Left kidney (tissue), 8 donors: ENCODE measurements at places on chromosomes 2 and 18.
A peak's percentile ranks its signal among the peaks of the same experiment; 100 is the strongest.

DNA sequence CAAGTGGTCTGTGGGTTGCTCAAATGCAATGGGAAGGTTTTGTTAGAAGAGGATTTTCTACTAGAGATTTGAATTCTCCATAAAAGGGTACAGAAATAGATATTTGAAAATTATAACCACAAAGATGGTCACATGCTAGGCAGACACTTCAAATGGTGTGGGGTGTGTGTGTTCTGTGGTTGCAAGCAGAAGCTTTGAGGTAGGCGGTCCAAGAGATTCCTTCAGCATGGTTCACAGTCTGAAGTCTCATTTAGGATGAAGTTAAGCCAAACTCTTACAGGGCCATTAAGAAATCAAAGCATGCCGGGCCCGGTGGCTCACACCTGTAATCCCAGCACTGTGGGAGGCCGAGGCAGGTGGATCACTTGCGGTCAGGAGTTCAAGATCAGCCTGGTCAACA lies 38.3 kb upstream of the RMDN2 start:
- no peak for DNase-seq

DNA sequence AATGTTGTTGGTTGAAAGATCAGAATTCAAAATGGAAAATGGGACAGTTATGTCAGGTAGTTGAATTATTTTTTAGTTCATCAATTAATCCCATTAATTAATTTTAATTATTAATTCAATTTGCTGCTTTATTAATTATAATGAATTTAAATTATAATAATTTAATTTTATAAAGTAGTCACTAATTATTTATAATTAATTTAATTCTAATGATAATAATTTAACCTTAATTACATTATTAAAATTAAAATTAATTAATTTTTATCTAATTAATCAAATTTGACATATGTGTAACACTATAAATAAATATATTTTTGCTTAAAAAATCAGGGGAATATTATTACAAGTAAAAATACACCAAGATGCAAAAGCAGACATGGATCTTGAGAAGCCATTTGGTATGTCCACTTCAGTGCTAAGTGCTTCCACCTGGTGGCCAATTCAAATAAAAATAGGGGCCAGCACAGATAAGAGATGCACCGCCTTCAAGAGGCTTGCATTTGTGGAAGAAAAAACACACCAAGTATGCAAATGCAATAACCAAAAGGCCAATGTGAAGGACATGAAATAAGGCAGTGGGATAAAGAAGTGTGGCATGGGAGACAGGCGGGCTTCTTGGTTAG lies 73.2 kb downstream of the MBP start:
- DNase-seq, result no peak

- no peak for DNase-seq
These were observed 97.2 kb downstream of the IRS1 start for GRCh38 chr2:226702376-226702775.

DNA sequence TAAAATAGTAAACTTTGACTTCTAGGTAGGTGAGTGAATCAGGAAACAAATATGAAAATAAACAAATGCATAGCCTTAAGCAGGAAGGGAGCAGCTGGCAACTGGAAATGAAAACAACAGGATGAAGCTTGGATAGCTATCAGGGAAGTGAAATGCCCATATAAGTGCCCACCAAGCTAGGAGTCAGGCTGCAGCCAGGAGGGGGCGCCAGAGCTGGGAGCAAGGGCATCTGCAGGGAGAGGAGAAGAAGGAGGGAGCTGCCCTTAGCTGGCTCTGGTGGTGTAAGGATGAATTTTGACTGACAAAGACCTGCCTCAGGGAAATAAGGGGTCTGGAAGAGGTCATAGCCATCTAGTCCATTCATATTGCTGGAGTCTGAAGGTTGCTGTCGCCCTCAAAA lies 298.3 kb downstream of the TDRD15 start:
- no peak for DNase-seq

DNA sequence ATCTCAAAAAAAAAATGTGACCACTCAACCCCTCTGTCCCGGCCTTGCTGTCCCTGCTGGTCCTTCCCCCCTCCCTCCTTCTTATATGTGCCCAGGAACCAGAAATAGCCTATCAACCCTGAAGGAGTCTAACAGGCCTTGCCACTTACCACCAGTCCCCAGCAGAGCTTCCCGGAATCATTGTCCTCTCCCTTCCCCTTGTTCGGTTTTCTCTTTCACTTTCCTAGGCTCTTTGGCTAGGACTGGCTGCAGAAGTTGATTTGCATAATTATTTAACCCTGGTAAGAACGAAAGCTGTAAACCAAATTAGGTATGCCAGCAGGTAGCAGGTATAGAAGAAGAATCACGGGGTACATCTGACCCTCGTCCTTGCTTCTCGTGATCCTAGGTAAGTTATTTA lies 72.6 kb upstream of the ZNF532 start:
- no peak for DNase-seq

DNA sequence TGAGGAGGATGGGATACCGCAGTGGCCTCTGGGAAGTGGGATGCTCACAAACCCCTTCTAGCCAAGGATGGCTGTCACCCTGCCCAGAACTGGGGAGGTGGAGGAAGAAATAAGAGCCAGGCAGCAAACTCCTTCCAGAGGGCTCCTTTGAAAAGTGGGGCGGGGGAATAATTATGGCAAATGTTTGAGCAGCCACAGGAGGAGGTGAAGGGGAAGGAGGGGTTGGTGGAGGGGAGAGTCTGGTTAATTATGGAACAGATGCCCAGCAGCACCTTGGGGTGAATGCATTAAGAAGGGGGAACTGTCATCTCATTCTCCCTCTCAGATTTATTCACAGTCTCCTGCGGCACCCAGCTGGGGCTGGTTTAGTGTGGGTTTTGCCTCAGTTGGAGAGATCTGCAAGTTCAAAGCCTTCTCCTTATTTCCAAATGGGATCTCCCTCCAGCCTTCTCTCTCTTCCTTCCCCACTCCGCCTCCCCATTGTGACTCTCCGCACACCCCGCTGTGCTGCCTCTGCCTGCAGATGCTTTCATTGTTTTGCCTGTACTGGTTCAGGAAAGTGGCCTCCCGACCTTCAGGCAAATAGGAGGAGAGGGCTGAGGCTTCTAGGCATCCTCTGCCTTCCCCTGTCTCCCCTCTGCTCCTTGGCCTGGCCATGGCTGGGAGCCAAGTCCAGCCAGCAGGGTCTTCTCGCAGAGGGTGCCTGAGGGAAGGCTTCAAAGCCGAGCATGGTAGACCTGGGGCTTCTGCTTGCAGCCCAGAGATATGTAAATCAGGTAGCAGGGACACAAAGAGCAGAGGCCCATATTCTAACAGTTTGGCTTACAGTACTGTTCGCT lies 457.2 kb upstream of the MEX3C start:
- no peak for DNase-seq

- peak; percentile 42 for DNase-seq
These were observed 226.7 kb downstream of the TTC32 start for GRCh38 chr2:19675003-19675629.

- no peak for DNase-seq
These were observed 95.5 kb downstream of the THNSL2 start for GRCh38 chr2:88265352-88266303.

DNA sequence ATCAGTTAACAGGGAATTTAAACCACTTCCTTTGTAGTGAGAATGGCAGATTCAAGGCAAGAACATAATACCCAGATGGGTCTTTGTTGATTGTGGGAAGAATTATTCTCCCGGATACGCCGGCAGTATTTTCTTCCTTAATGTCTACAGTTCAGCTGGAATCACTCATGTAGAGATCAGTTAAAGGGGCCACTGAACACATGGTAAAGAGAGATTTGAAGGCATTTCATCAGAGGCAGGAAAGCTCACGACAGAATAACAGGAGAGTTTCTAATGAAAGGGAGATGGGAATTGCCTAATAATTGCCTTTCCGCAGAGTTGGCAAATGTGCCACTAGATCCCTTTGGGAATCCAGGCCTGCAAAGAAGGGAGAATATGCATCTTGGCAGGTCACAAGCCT lies 327.7 kb upstream of the ZNF804A start:
- peak; percentile 24 for DNase-seq

DNA sequence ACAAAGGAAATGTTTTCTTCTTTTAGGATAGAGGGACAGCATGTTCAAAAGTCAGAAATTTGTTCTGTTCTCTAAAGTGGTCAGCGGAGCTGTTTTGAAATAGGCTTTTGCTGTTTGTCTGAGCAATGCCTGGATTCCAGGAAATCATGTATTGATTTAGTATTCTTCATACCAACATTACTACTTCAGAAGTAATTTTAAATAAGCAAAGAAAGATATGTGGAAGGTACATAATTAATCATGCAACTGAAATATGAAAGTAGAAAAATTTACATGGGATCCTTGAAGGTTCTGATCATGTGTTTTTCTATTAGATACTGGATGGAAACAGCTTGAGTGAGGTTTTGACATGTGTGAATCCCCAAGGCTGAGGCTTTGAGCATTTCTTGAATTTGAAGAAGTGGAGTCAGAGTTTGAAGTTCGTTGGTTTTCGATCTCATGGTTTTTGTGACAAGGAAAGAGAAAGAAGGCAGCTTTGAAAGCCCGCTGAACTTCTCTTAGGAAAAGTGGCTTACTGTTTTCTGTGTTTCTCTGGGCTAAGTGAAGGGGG lies 220.0 kb downstream of the LDLRAD4 start:
- DNase-seq, result no peak

DNA sequence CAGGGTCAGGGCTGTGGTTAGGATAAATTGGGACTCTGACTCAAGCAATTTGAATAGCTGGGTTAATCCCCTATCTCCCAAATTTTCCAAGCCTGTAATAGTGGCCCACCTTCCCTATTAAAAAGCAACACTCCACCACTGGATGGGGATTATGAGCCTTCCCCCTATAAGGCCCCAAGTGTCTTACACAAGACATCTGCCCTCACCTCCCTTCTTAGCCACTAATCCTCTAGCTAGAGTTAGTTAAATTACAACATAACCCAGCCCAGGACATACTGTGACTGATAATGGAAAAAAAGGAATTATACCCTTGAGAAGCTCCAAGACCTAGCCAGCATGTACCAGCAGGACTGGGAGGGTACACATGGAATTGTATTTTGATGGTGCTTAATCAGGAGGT lies 190.4 kb downstream of the NRP2 start:
- no peak for DNase-seq

DNA sequence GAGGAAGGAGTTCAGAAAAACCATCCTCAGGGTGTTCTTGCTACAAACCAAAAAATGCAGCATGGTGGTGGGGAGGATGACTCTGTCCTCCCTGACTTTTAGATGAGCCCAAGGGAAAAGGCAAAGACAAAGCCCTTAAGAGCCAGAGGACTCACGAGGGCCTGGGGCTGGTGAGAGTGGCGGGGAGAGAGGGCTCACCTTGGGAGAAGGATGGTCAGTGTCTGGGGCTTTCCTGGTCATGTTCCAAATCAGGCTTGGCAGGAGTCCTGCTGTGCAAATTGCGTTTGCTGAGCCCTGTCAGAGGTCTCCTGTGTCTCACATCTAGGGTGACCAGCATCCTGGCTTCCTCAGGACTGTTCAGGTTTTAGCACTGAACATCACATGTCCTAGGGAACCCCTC lies 4.7 kb downstream of the UGT1A1 start:
- DNase-seq, result no peak

- peak; percentile 47 for DNase-seq
These were observed 80.9 kb downstream of the CHRNA1 start for GRCh38 chr2:174683392-174683759.

- DNase-seq, result no peak
These were observed 102.5 kb upstream of the RASGRP3 start for GRCh38 chr2:33373986-33374385.
